Sigmoid colon (tissue), 7 donors: ENCODE measurements at places on chromosomes 12 and 14. TPM values are rescaled to one million over a fixed set of nuclear protein-coding genes. Genes with fewer than 3 reads are reported as not detected.

The STYK1 gene
- total RNA-seq: 0.16 TPM

The IFI27 gene
- 118 TPM for total RNA-seq

DNA sequence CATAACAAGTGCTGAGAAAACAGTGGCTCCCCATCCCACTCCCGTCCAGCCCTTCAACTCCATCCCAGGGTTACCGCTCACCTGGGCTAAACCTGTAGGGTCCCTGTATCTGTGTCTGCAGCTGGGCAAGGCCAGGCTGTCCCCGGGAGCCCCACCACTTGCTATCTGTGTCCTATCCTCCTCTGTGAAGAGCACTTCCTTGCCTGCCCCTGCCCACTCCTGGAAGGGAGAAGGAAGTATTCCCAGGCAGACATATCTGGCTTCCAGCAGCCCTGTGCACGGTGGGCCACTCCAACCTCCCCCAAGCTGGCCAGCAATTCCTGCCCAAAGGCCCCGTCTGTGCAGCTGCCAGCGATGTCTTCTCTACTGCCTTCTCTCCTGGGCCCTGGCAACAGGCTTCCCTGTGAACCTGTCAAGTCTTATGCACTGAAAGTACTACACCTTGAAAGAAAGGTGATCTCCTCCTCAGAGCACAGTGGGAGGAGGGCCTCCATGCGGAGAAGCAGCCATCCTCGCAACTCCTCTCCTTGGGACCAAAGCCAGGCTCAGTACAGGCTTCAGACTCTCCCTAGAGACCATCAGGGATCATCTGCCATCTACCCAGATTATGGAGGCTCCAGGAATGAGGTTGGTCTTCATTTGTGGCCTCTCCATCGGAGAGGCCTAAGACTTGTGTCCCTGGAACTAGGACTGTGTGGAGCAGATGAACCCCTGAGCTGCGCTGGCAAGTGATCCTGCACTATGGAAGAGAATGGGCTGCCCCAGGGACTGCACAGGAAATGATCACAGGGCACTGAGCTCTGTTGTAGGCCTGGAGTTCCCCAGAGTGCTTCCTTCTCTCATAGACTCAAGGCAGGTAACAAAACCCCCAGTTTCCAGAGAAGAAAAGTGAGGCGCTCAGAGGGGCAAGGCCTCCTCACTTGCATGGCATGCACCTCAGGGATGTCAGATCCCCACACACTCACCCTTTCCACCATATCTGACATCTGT lies 663.6 kb downstream of the BCL11B start:
- no peak for DNase-seq

The ANO6 gene
- 107 TPM for total RNA-seq

The KRT81 gene
- 0.14 TPM for total RNA-seq

DNA sequence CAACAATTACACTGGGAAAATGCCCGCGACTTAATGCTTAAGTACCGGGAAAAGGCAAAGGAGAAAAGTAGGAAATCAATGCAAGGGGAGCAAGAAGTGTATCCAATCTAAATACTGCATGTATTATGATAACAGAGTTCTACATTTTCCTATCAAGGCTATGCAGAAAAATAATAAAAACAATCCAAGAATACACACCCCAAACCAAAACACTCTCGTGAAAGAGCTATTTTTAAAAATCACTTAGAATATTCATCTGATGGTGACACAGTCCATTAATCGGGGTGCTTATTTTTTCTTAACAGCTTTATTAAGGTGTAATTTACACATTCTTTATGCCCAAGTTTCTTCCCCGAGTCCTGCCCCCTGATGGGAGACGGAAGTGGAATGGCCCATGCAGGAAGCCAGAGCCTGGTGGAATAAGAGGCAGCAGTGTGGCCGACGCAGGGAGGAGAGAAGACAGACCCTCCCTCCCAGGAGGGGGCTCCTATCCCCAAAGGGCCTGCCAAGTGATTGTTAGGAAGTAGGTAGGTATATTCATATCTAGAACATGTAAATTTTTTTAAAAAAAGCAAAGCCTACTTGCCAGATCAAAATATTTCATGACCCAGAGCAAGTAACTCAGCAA lies 174.3 kb downstream of the FOXN3 start:
- no peak for DNase-seq

The FAM181A gene
- not detected for total RNA-seq

The TSHR gene
- not detected for total RNA-seq
